ENCODE measurements at places on chromosomes 4 and X. TPM values are rescaled to one million over a fixed set of nuclear protein-coding genes. Genes with fewer than 3 reads are reported as not detected.

The GASK1B gene
- total RNA-seq: 0.39 TPM

The TKTL2 gene
- not detected for total RNA-seq

The SLC49A3 gene
- 0.15 TPM for total RNA-seq

The TRIM60 gene
- not detected for total RNA-seq

The TLR2 gene
- 0.16 TPM for total RNA-seq

The EFHC2 gene
- 0.21 TPM for total RNA-seq

The MAGEB2 gene
- not detected for total RNA-seq

The ATP10D gene
- 2.7 TPM for total RNA-seq

All from A549 treated with CORT108297 at 1 μM for 4 hours (cell line).